PC-3 (cell line): ENCODE measurements at places on chromosomes 4 and X. TPM values are rescaled to one million over a fixed set of nuclear protein-coding genes. Genes with fewer than 3 reads are reported as not detected.
A peak's percentile ranks its signal among the peaks of the same experiment; 100 is the strongest.

- no peaks in the 10 kb centered on the region for H3K36me3 ChIP-seq
- H3K27ac ChIP-seq, result no peak overlapping the region
- H3K27me3 ChIP-seq, result no peaks in the 10 kb centered on the region
- no peaks in the 10 kb centered on the region for H3K4me1 ChIP-seq
- no peak overlapping the region for H3K4me3 ChIP-seq
Measured at GRCh38 chr4:88158038-88158488, 376 bp downstream of the ABCG2 start.

GRCh38 chrX:8235026-8235425 is 64.0 kb upstream of the VCX2 start:
- H3K4me3 ChIP-seq, result no peak overlapping the region
- H3K27ac ChIP-seq, result no peak overlapping the region
- DNase-seq, result peak; percentile 10

Gene RBM46
- total RNA-seq, result not detected in 2 replicates

DNA sequence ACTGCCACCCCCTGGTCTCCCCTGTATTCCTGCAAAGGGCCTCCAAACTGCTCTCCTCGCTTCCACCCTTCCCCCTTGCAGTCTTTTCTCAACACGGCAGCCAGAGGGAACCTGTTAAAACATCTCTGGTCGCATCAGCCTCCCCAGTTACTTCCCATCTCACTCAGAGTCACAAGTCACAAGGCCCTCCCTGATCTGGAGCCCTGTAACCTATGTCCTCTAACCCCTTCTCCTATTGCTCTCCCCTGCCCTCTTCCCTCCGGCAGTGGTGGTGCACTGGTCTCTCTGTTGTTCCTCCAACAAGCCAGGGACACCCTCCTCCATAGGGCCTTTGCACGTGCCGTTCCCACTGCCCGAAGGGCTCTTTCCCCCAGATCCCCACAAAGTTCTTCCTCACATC is 73.2 kb downstream of the SH3KBP1 start:
- no peaks in the 10 kb centered on the region for H3K36me3 ChIP-seq
- no peaks in the 10 kb centered on the region for H3K4me1 ChIP-seq
- H3K27me3 ChIP-seq, result no peaks in the 10 kb centered on the region
- DNase-seq, result no peak
- H3K4me3 ChIP-seq, result no peak overlapping the region

Gene GABRA4
- total RNA-seq, result not detected in 2 replicates

Gene GAGE2A
- total RNA-seq, result not detected in 2 replicates

GRCh38 chrX:149074398-149074797 is 430.7 kb downstream of the IDS start:
- no peak for DNase-seq
- no peak overlapping the region for H3K4me3 ChIP-seq
- H3K4me1 ChIP-seq, result no peaks in the 10 kb centered on the region
- no peaks in the 10 kb centered on the region for H3K36me3 ChIP-seq
- no peak overlapping the region for H3K27ac ChIP-seq

DNA sequence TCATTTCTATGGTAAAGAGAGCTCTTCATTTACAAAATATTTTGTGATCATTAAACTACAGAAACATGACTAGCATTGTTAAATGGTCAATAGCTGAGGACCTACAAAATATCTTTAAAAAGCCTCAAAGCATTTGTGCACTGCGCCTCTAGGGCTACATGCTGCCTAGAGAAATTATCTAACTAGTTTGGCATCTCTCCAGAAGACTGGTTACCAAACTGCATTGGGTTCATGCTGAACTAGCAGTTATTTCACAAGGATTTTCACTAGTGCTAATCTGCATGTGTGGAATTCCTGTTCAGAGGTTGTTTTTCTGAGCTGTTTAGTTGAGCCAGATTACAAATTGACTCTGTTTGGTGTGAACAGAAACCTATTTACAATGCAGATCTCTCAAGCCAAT is 58.5 kb upstream of the PITX2 start:
- H3K36me3 ChIP-seq, result no peaks in the 10 kb centered on the region
- peaks cover 44% of the 10 kb centered on the region for H3K27me3 ChIP-seq
- DNase-seq, result no peak
- H3K4me1 ChIP-seq, result 0 out of 2 replicates have a peak, but pooled peaks cover 7% of the 10 kb centered on the region

Gene JADE3
- total RNA-seq, result 7.1 and 7.3 TPM in 2 replicates

DNA sequence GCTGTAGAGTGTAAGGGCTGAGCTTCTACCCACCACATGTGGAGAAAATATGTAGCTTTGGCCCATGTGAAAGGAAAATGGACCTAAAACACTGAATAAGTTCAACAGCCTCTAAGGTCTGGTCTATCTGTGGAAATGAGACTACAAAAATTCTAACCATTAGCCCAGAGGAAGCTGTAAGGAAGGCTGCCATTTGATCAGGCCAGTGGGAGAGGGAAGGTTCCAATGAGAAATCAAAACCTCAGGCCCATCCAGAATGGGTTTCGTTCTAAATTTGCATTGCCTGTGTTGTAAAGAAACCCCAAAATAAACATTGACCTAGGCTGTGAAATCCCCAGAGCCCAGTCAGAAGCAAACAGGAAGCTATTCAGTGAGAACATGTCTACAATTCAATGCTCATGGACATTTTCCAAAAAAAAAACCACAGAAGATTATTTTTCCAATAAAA is 320.4 kb upstream of the SLC7A11 start:
- no peaks in the 10 kb centered on the region for H3K36me3 ChIP-seq
- H3K4me3 ChIP-seq, result no peak overlapping the region
- H3K27me3 ChIP-seq, result no peaks in the 10 kb centered on the region
- peaks cover 9% of the 10 kb centered on the region for H3K4me1 ChIP-seq
- H3K27ac ChIP-seq, result peak overlapping the region; percentile 93

Gene WNK3
- 0.06 and 0.33 TPM in 2 replicates for total RNA-seq

- H3K36me3 ChIP-seq, result no peaks in the 10 kb centered on the region
- no peak overlapping the region for H3K27ac ChIP-seq
- no peaks in the 10 kb centered on the region for H3K27me3 ChIP-seq
Measured at GRCh38 chr4:54172156-54172555, 56.9 kb upstream of the PDGFRA start.

Gene CNGA1
- 0.29 and 1.1 TPM in 2 replicates for total RNA-seq

DNA sequence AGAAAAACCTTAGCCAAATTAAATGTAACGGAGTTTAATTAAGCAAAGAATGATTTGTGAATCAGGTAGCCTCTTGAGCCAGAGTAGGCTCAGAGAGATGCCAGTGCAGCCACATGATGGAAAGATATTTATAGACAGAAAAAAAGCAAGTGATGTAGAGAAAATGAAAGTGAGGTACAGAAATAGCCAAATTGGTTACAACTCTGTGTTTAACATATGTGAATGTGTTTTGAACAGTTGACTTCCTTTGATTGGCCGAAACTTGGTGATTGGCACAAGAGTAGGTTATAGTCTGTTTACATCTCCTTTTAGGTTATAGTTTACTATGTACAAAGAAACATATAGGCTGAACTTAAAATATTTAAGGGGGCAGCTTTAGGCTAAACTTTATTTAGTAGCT is 459.9 kb upstream of the BOD1L1 start:
- no peaks in the 10 kb centered on the region for H3K4me1 ChIP-seq
- no peaks in the 10 kb centered on the region for H3K27me3 ChIP-seq
- H3K27ac ChIP-seq, result no peak overlapping the region
- H3K36me3 ChIP-seq, result no peaks in the 10 kb centered on the region
- no peak overlapping the region for H3K4me3 ChIP-seq

Gene CCNB3
- total RNA-seq, result 0.33 and 2.1 TPM in 2 replicates

DNA sequence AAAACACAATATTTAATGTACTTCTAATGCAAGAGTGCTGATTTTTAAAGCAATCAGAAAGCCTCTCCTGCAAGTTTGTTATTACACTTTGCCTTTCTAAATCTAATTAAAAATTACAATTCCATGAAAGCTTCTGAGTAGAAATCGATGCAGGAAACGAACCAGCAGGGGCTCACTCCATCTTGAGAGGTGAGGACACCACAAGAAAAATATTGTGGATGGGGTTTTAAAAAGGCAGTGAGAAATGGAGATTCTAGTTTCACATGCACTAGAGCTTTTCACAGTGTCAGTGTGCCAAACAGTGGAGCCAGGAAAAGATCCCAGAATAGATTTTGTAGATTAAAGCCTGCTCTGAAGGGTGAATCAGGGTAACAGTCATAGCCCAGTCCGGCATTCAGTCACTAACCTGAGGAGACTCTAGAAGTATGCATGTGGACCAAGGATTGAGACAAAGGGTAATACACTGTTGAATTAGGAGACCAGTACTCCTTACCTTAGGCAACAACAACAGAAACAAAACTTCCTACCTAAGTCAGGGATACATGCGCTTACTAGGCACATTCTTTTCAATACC is 362.3 kb downstream of the NAF1 start:
- H3K4me1 ChIP-seq, result no peaks in the 10 kb centered on the region
- no peaks in the 10 kb centered on the region for H3K36me3 ChIP-seq
- H3K27me3 ChIP-seq, result no peaks in the 10 kb centered on the region
- no peak for DNase-seq
- H3K4me3 ChIP-seq, result no peak overlapping the region

DNA sequence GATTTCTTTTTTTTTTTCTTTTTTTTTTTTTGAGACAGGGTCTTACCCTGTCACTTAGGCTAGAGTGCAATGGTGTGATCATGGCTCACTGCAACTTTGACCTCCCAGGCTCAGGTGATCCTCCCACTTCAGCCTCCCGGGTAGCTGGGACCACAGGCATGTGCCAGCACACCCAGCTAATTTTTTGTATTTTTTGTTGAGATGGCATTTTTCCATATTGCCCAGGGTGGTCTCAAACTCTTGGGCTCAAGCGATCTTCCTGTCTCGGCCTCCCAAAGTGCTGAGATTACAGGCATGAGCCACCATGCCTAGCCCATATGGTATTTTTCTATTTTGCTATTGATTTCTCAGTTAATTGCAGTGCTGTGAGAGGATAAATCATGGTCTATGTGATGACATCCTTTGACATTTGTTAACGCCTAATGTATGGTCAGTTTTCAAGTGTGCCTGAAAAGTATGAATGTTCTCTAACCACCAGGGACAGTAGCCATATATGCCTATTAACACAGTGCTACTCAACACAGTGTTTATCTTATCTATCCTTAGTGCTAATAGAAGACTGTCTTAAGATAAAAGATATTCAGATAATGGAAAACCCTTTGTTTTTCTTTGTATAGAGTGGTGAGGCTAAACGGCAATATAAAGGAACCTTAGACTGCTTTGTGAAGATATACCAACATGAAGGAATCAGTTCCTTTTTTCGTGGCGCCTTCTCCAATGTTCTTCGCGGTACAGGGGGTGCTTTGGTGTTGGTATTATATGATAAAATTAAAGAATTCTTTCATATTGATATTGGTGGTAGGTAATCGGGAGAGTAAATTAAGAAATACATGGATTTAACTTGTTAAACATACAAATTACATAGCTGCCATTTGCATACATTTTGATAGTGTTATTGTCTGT is 9.1 kb upstream of the HSPA4L start:
- no peaks in the 10 kb centered on the region for H3K27me3 ChIP-seq
- no peak overlapping the region for H3K4me3 ChIP-seq
- no peak overlapping the region for H3K27ac ChIP-seq
- no peak for DNase-seq

DNA sequence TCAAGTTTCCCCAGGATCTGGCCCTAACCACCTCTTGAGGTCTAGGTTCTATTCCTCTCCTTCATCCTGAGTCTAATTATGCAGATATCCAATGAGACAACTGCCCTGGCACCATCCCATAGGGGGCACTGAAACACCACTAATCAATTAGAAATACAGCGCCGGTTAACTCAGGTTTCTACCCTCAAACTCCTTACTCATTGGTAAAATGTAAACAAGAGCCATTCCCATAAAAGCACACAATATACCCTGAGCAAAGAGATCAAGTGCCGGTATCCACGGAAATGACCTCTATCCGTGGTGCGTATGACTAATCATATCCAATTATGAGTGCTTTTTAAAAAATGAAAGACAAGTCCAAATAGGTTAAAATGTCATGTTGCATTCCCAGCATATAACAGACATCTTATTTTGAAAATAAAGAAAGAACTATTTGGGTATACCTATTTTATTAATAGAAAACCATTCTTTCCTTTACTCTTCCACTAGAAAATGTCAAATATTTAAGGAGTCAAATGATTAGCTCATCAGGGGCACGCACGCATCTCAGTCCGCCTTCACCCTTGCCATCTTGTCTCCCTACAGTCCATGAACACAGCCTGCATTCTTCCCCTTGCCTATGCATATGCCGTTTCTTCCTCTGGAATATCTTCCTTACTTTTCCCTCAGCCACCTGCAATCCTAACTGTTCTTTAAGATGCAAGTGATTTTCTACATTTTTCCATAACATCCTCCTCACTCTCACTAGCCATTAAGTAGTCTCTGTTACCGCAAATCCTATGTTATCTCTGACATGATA is 141.1 kb downstream of the MAML3 start:
- H3K27me3 ChIP-seq, result no peaks in the 10 kb centered on the region
- peak overlapping the region; percentile 82 for H3K27ac ChIP-seq
